ENCODE measurements at places on chromosomes 12 and 14.

DNA sequence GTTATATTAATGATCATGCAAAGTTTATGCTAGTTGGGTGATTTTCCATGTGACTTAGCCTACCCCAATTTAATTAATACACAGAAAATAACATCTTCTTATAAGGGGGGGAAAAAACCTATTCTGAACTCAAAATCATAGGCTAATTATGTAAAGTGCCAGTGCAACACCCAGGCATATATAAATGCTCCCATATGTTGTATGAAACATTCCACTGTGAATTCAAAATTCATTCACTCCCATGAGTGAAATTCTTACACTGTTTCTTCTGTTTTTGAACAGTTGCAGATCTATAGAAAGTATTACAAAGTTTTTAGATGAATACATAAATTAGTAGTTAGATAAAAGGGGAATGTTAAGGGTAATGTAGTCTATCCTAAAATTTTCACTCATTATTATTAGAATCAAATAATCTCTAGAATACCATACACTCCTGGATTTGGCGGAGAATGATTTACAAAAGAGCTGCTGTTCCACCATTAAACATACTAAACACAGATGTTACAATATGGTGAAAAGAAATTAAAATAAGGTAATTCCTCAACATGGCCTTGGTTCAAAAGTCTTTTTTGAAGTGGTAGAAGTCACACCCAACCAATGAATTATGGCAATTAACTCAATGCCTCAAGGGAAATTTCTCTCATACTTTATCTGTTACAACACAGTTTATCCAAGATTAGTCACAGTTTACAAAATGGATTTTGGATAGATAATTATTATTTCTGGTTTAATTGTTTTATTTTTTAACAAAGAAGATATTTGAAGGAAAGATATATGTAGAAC lies 454.1 kb upstream of the FLRT2 start:
- no peak for DNase-seq

- no peak for DNase-seq
These were observed 35.7 kb upstream of the PRMT8 start for GRCh38 chr12:3455312-3455711.

DNA sequence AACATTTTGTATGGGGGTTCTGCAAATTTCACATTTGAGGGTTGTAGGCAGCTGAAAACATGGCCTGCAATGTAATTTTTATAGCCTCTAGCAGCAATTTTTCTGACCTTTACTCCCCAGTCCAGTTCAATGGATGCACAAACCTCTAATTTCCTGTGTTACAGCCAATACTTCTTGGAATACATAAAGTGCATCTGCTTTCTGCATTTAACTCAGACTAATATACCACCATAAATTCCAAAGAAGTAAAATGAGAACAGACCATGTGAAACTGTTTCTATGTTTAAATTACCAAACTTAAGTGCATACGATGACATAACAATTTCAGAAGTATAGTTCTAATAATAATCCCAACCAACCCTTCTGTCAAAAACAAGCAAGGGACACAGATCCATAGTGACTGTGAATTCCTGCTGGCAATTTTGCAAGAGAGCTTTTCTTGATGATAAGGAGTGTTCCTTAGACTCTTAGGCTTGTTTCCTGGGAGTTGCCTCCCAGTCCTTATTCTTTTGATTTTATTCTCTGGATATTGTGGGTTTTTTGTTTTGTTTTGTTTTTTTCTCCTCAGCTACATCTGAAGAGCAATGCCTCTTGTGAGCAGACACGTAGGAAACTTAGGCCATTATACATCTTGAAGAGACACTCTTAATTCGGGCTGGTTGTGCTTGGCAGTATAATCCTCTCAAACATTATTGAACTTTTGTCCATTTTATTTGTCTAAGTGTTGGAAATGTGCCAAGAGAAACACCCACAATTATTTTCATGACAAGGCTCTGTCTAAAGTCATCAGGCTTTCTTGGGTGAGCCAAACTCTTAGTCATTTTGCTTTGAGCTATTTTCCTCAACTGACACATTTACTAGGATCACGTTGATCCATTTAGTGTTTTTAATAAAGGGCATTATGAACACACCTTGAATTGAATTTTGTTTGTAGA lies 51.3 kb upstream of the RERGL start:
- no peak for DNase-seq

DNA sequence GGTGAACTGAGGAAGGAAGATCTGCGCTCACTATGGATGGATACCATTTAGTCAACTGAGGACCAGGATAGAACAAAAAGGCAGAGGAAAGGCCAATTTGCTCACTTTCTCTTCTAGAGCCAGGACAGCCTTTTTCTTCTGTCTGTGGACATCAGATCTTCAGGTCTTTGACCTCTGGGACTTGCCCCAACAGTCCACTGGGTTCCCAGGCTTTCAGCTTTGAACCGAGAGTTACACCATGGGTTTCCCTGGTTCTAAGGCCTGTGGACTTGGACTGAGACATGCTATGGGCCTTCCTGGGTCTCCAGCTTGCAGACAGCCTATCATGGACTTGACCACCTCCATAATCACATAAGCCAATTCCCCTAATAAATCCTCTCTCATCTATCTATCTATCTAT lies 232.0 kb downstream of the IPO8 start:
- no peak for DNase-seq

GRCh38 chr12:104767261-104767660 lies 190.8 kb downstream of the SLC41A2 start:
- no peak for DNase-seq

Measured in AG04449 (cell line).